Activated naive CD8-positive, alpha-beta T cell treated with anti-CD3 and anti-CD28 coated beads, Interleukin-2, amount 10 ng/mL, durations not matched to agents 7 days and 5 days (primary cell): ENCODE measurements at places on chromosomes 7 and 10.

- H3K4me1 ChIP-seq = no peaks in the 10 kb centered on the region
- DNase-seq = no peak
- H3K27me3 ChIP-seq = no peaks in the 10 kb centered on the region
- no peak overlapping the region for H3K4me3 ChIP-seq
Measured at GRCh38 chr7:31783221-31783620, 96.2 kb downstream of the PPP1R17 start.

GRCh38 chr7:35036361-35037171 is 719 bp downstream of the DPY19L1 start:
- H3K27me3 ChIP-seq = peaks cover 18% of the 10 kb centered on the region
- H3K4me3 ChIP-seq = peak overlapping the region; percentile 95
- H3K27ac ChIP-seq = peak overlapping the region; percentile 82
- peak; percentile 56 for DNase-seq

DNA sequence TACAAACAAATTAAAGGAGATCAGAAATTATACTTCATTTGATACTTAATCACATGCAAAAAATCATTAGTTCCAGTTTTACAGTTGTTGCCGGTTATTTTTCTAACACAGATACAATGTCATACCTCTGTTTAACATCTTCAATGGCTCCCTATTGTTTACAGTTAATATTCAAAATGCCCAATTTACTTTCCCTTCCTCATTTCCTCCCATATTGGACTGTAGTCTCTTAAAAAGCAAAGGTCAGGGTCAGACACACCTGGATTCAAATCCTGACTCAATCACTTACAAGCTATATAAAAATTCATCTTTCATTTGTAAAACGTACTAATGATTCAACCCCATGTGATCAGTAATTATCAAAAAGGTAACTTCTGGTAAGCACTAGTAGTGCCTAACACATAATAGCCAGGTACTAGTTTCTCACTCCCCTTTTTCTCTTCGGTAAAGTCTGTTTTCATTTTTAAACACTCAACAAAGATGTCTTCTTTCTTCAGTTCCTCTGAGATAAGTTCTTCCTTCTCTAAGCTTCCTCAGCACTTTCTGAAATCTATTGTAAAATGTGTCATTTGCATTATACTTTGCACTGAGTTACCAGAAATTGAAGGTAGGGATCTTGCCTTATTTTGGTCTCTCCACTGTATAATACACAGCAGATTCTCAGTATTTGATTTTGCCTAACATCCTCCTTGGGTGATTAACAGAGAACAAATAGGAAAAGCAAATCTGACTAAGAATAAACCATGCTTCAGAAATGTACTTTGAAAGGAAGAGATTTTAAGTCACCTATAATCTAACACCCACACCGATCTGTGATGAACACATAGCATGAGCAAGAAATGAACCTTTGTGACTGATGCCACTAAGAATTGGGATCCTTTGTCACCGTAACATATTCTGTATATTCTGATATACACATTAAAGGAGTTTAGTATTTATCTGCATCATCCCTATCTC is 16.1 kb downstream of the KMT2C start:
- peaks cover 12% of the 10 kb centered on the region for H3K4me1 ChIP-seq
- H3K4me3 ChIP-seq = no peak overlapping the region
- H3K27me3 ChIP-seq = no peaks in the 10 kb centered on the region
- peaks cover 49% of the 10 kb centered on the region for H3K36me3 ChIP-seq

DNA sequence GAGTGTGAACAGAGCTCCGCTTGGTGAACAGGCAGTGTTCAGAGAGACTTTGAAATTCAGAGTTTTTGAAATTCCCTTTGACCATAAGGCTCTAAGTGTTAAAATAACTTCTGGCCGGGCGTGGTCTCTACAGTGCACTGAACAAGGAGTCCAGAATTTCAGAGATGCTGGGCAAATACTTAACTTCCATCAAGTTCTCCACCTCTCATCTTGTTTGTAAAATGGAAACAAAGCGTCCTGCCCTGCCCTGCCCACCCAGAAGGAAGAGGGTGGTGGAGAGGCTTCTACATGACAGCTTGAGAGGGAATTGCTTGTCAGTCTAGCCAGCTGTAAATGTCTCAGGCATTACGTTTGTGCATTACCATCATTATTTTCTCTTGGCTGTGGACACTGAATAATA is 102.6 kb downstream of the RGS10 start:
- no peak overlapping the region for H3K27ac ChIP-seq
- peaks cover 22% of the 10 kb centered on the region for H3K36me3 ChIP-seq
- DNase-seq = no peak
- peaks cover 2% of the 10 kb centered on the region for H3K4me1 ChIP-seq

DNA sequence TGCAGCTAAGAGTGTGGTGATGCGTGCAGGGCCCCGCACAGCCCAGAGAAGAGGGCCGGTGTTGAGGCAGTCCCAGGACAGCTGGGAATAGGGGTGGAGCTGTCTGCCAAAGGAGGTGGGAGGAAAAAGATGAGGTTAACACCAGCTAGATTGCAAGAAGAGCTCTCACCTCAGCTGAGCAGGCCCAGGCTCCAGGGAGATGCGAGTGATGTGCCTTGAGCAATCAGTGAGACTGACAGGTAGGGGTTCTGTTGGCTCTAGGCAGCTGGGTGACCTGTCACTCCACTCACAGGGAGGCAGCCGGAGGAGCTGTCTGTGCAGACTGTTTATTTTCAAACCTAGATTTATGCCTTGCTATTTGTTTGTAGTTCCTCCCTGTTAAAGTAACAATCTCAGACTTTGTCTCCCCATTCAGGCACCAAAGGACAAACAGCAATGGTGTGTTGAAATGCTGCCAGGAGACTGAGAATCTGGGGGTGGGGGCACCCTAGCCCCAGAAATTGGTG is 205.1 kb upstream of the CXCL12 start:
- no peaks in the 10 kb centered on the region for H3K4me1 ChIP-seq
- DNase-seq = no peak
- no peaks in the 10 kb centered on the region for H3K27me3 ChIP-seq
- no peak overlapping the region for H3K27ac ChIP-seq
- H3K4me3 ChIP-seq = no peak overlapping the region

GRCh38 chr7:46930366-46930765 is 651.5 kb downstream of the TNS3 start:
- H3K4me3 ChIP-seq = no peak overlapping the region
- no peak for DNase-seq
- no peaks in the 10 kb centered on the region for H3K4me1 ChIP-seq
- no peak overlapping the region for H3K27ac ChIP-seq

- H3K27ac ChIP-seq = no peak overlapping the region
- no peaks in the 10 kb centered on the region for H3K4me1 ChIP-seq
- H3K36me3 ChIP-seq = no peaks in the 10 kb centered on the region
- no peak for DNase-seq
Measured at GRCh38 chr7:84372712-84373111, 178.1 kb upstream of the SEMA3A start.

GRCh38 chr10:22148961-22149360 is 68.9 kb downstream of the EBLN1 start:
- no peak overlapping the region for H3K27ac ChIP-seq
- no peak for DNase-seq
- no peaks in the 10 kb centered on the region for H3K36me3 ChIP-seq
- no peaks in the 10 kb centered on the region for H3K4me1 ChIP-seq

DNA sequence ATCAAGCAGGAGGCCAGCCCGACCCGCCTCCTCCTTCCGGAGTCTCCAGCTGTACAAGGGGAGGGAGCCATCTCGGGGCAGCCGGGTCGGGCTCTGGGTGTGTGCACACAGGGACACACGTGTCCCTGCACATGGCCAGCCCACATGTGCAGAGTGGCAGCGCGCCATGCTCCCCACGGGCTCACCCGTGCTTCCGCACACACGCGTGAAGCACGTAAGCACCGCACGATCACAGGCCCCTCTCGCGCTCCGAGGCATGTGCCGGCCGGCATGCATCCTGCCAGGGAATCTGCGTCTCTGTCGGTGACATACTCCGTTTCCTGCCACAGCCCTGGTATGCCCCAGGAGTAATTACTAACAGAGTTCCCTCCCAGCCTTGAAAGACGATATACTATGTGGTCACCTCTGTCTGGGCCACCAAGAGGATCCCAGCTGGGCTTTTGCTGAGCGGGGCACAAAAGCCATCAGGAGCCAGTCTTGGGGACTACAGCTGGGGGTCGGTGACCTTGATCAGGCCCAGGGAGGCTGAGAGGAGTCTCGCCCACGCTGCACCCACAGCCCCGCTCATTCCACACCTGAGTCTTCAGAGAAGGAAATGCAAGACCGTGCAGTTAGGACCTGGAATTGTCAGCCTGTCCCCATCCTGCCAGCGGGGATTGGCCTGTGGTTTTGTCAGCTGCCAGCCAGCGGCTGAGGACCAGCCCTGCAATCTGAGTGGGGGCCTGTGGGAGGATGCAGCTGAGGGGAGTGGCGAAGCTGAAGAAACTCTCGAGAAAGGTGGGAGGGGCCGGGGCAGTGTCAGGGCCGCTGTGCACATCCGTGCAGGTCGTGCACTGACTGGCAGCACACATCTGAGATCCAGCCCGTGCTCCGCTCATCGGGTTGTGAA is 11.0 kb upstream of the LFNG start:
- peak overlapping the region; percentile 94 for H3K27ac ChIP-seq
- no peaks in the 10 kb centered on the region for H3K36me3 ChIP-seq
- H3K27me3 ChIP-seq = no peaks in the 10 kb centered on the region
- DNase-seq = peak; percentile 79
- peaks cover 37% of the 10 kb centered on the region for H3K4me1 ChIP-seq

GRCh38 chr10:122267849-122268737 is 3.0 kb upstream of the BTBD16 start:
- no peak overlapping the region for H3K4me3 ChIP-seq
- peaks cover 1% of the 10 kb centered on the region for H3K4me1 ChIP-seq
- no peaks in the 10 kb centered on the region for H3K36me3 ChIP-seq
- peaks cover 16% of the 10 kb centered on the region for H3K27me3 ChIP-seq

- H3K36me3 ChIP-seq = peaks cover 16% of the 10 kb centered on the region
- H3K4me1 ChIP-seq = peaks cover 5% of the 10 kb centered on the region
- H3K27me3 ChIP-seq = no peaks in the 10 kb centered on the region
- H3K27ac ChIP-seq = no peak overlapping the region
Measured at GRCh38 chr10:119377958-119378736, 164.4 kb downstream of the RGS10 start.

GRCh38 chr7:152759949-152760853 is 649 bp downstream of the ACTR3B start:
- H3K4me3 ChIP-seq = peak overlapping the region; percentile 90
- H3K4me1 ChIP-seq = peaks cover 15% of the 10 kb centered on the region
- H3K36me3 ChIP-seq = no peaks in the 10 kb centered on the region
- H3K27me3 ChIP-seq = no peaks in the 10 kb centered on the region

GRCh38 chr7:116810267-116811116 is 51.9 kb upstream of the CAPZA2 start:
- no peak overlapping the region for H3K4me3 ChIP-seq
- H3K27ac ChIP-seq = no peak overlapping the region
- H3K4me1 ChIP-seq = no peaks in the 10 kb centered on the region
- DNase-seq = no peak
- no peaks in the 10 kb centered on the region for H3K36me3 ChIP-seq
- peaks cover 18% of the 10 kb centered on the region for H3K27me3 ChIP-seq

- H3K4me3 ChIP-seq = peak overlapping the region; percentile 75
- peaks cover 29% of the 10 kb centered on the region for H3K4me1 ChIP-seq
- no peaks in the 10 kb centered on the region for H3K36me3 ChIP-seq
- H3K27me3 ChIP-seq = no peaks in the 10 kb centered on the region
- peak overlapping the region; percentile 90 for H3K27ac ChIP-seq
- DNase-seq = peak; percentile 79
Measured at GRCh38 chr7:44914992-44915607, 29.8 kb upstream of the PURB start.

DNA sequence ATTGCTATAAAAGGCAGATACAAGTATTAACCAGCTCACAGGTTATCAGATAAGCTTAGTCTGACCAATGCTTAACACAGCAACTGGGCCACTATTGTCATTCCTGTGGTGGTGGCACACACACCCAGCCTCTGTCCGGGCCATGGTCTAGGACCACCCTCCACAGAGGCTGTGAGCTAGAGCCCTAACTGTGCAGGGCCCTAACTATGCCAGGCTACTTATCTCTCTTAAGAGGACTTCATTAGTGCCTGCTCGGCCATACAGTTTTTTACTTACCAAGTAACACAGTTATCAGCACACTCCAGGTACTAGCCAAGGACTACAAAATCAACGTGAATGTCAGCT is 2.1 kb upstream of the EGFR start:
- no peak overlapping the region for H3K27ac ChIP-seq
- peaks cover 34% of the 10 kb centered on the region for H3K27me3 ChIP-seq
- H3K4me3 ChIP-seq = no peak overlapping the region
- H3K4me1 ChIP-seq = no peaks in the 10 kb centered on the region
- DNase-seq = no peak

DNA sequence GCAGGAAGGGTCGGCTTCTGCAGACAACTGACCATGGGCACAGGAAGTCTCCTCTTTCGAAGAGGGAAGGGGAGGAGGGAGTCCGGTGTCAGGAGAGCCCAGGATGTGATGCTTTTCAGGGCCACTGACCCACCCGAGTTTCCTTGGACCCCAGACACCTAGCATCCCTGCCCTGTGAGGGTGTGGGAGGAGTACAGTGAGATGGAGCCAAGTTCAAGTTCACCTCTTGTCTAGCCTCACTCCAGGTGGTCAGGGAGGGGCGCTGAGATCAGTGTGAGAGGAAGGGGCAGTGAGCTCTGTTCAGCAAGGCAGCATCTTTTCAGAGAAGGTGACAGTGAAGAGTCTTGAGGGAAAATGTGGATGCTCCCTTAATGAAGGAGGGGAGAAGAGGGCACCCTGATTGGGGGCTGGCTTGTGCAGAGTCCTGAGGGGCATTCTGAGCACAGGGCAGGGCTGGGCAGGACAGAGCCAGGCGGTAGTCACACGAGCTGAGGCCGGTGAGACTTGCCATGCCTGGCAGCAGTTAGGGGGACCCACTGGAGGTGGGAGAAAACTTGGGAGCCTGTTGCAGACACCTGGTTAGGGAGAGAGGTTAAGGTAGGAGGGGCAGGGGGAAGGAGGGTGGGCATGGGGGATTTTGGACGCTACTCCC is 49.7 kb downstream of the ADCY1 start:
- H3K4me1 ChIP-seq = no peaks in the 10 kb centered on the region
- no peak overlapping the region for H3K27ac ChIP-seq
- H3K4me3 ChIP-seq = no peak overlapping the region
- DNase-seq = no peak

- peaks cover 81% of the 10 kb centered on the region for H3K27me3 ChIP-seq
- H3K27ac ChIP-seq = no peak within 1 kb of the TSS
- peaks cover 14% of the 10 kb centered on the region for H3K4me1 ChIP-seq
- no peaks in the 10 kb centered on the region for H3K36me3 ChIP-seq
- no peak within 1 kb of the TSS for H3K4me3 ChIP-seq
Measured at GRCh38 chr10:101229266-101230182, at the start of gene LBX1. Gene LBX1 (minus strand): TSS chr10:101229463. CDS start chr10:101228815, 648 bp downstream.

DNA sequence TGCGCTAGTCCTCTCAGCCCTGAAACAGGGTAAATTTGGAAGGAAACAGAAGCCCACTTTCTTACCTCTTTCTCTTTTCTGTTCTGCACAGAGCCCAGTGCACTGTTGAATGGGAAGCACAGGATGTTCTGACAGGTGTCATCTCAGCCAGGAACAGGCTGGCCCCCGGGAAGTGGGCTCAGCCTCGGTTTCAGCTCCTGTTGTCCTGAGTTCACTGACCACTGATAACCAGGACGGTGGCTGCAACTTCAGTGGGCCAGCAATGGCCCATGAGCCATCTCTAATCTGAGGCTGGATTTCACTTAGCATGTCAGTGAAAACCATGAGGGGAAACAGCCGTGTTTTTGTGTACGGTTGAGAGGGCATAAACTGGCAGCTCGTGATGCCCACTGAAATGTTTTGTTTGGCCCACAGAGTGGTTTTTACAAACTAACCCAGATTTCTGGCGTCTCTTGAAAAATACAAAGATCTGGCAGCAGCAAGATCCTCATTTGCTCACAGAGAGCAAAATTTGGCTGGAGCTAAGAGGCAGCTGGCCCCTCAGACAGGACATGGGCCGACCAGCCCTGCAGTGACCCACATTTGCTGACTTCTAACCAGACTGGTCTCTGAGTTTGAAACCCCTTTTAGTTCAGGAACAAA is 455.9 kb downstream of the PAXIP1 start:
- no peaks in the 10 kb centered on the region for H3K36me3 ChIP-seq
- H3K4me3 ChIP-seq = no peak overlapping the region
- H3K27me3 ChIP-seq = no peaks in the 10 kb centered on the region
- H3K4me1 ChIP-seq = no peaks in the 10 kb centered on the region
